ENCODE measurements at places on chromosomes 12 and 14.
A peak's percentile ranks its signal among the peaks of the same experiment; 100 is the strongest.

DNA sequence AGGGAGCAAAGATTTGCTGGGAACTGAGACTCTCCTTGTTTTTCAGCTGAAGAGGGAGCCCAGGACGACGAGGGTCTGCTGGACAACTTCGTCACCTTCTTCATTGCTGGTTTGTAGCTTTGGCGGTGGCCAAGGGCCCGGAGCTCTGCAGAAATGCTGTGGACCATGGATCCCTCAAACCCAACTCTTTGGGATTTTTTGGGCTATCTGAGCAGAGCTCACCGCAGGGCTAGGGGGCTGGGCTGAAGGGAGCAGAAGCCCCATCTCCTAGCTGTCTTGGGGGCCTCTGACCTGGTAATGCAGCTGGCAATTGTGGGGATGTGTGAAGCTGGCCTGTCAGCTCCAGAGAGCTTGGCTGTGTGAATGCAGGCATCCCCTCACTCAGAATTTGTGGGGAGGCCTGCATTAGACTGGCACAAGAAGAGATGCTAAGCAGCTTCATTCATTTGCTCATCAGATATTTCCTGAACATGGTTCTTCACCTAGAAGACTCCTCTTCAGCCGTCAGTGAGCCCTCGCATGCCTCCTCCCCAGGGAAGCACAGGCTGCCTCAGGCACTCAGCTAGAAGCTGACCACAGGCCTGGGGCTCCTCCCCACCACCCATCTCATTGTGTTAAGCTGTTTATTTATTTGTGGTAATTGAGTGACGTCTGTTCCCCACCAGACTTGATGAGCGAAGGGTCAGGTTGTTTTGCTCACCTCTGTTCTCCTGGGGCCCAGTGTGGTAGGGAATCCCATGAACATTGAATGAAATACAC, 32.2 kb downstream of the CYP46A1 start:
- no peak for DNase-seq

- peak; percentile 58 for DNase-seq
Observed at GRCh38 chr12:12560587-12561370, 1.9 kb downstream of the DUSP16 start.

DNA sequence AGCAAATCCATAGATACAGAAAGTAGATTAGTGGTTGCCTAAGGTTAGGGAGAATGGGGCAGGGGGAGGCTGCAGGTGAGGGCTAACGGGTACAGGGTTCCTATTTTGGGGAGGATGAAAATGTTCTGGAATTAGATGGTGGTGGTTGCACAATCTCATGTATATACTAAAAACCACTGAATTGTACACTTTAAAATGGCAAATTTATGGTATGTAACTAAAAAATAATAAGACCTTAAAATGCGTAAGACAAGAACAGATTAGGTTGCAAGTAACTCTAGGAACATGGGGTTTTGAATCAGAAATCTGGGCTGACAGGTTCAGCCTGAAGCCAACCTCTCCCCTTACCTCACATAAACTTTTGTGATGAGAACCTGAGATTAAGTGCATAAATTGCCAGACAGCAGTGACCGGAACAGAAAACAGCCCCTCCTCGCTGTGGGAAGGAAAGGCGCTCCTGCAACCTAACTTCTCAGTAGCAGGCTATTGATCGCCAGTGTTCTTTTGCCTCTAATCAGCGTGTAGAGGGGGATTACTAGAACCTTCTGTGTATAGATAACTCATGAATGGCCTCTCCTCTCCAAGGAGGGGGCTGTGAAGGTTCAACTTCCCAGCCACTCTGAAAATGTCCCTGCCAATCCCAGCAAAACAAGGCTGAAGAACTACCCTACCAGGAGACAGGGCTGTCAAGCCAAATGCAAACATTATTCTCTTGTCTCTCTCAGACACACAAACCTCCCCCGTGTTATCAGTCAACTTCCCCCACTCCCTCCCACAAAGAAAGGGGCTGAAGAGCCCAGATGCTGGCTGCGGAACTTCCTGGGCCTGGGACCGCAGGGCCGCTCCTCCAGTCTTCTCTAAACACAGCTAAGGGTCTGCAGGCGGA, 1.9 kb downstream of the SSH1 start:
- no peak for DNase-seq

DNA sequence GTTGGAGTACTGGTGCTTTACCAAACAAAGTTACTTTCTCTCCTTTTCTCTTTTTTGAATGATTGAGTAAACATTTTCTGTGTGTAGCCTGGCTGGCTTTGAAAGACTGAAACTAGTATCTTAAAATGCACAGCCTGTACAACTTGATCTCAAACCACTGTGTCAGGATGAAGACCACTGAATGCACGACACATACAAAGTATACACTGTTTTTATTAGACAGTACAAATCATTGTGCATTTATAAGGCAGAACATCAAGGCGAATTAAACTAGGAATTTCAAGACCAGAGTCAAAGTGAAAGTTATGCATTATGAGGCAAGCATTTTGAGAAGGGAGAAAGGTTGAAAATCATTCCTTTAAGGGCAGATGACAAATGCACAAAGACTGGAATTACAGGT, 59.0 kb downstream of the PIWIL1 start:
- no peak for DNase-seq

DNA sequence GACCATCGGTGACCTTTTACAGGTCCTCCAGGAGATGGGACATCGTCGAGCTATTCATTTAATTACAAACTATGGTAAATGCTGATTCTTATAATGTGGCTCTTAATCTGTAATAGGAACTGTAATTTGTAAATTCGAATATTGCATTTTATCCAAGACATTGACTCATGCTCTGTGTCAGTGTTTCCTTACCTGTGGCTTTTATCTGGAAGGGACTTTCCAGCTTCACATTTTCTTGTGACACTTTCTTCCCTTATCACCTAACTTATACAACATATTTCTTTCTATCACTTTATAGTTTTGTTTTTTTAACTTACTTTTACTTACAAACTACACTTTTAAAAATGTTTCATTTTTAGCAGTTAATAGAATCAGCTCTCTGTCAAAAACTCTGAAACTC, 14.8 kb downstream of the IRAK3 start:
- DNase-seq, result no peak

GRCh38 chr14:22095860-22096513, 422.4 kb upstream of the OR4E1 start:
- DNase-seq, result peak; percentile 3

Data from activated naive CD4-positive, alpha-beta T cell treated with Interleukin-2 at 50 U/mL for 16 hours (primary cell).